ENCODE measurements at places on chromosomes 3 and 15.

GRCh38 chr15:72564091-72564490, 90.0 kb downstream of the ARIH1 start:
- no peak for DNase-seq

DNA sequence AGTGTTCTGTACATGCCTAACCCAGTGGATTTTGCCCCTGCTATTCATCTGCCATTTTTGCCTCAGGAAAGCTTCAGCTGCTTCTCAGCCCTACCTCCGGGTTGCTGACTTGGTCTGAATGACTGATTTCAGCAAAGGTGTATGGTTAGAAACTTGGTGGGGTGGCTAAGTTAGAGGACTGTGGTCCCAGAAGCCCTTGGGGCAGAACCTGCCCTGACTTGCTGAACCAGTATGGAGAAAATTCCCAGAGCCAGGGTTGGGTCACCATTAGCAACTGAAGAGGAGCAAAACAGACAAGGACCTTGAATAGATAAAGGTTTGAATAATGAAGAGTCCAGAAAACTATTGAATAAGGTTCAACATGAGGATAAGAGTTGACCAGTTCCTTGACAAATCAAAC, 6.1 kb upstream of the WWTR1 start:
- no peak for DNase-seq

- no peak for DNase-seq
Measured at GRCh38 chr3:188673646-188674186, 498.1 kb upstream of the TPRG1 start.

- DNase-seq: no peak
Measured at GRCh38 chr15:79966634-79967297, 4.2 kb downstream of the BCL2A1 start.

DNA sequence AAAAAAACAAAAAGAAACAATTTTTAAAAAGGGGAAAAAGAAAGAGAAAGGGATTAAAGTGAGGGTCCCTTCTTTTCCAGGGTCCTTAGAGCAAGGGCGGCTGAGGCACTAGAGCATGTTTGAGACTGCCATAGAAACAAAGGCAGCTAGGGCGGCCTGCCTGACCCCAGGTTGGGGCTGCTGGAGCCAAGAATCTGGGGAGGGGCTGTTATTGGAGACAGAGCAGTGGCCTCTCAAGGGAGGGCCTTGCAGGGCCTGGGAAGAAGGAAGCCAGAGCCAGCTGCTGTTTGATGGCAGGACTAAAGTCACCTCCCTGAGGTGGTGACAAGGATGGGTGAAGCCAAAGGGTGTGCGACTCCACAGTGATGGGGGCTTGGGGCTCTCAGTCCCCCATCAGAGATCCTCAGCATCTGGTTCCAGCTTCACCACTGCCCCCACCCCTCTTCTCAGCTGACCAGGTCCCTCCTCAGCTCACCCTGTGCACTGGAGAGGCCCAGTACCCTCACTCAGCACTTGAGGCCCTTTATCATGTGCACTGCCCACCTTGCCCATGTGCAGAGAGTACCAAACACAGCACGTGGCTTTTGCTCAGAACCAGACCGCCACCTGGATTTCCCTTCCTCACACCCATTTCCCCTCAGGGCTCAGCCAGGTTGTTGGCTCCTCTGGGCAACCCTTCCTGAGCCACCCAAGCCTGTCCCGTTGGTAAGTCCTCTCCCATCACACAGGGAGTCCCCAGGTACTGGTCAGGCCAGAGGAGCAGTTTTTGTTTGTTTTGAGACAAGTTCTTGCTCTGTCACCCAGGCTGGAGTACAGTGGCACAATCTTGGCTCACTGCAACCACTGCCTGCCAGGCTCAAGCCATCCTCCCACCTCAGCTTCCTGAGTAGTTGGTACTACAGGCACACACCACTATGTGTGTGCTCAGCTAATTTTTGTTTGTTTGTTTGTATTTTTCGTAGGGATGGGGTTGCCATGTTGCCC, 1.7 kb downstream of the TMEM89 start:
- DNase-seq: no peak
